ENCODE measurements at places on chromosomes 2 and 18.

DNA sequence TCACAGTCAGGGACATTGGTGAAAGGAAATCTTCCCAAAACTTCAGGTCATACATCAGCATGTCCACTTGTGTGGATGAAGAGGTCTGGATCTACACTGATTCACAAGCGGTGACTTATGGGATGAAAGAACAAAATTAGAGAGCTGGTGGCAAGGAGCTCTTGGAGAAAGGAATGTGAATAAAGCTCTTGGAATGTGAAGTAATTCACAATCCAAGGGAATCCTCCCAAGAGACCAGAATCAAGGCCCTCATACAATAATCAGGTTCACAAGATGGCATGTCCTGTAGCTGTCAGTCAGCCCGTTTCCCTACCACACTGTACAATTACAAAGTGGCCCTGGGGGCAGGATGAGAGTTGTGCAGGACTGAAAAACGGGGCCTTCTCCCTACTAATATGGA, 96.2 kb downstream of the MRPS9 start:
- no peak for DNase-seq

- DNase-seq = no peak
Observed at GRCh38 chr18:8841781-8842485, 136.6 kb downstream of the MTCL1 start.

DNA sequence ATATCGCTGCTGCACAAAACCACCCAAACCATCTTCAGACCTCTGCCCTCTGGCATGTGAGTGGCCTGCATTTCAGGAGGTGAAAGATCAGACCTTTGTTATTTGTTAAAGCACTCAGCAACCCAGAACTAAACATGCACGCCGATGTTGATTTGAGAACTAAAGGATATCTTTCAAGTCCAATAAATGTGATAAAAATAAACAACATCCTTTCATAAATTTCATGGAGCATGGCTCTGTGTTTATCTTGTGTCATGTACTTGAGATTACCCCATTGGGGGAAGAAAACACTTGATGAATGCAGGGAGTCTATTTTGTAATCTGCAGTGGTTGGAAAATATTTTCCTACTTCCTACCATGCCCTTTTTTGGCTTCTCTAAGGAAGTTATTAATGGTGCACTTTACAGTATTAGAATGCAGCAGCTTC, 70.8 kb upstream of the GATA6 start:
- no peak for DNase-seq

DNA sequence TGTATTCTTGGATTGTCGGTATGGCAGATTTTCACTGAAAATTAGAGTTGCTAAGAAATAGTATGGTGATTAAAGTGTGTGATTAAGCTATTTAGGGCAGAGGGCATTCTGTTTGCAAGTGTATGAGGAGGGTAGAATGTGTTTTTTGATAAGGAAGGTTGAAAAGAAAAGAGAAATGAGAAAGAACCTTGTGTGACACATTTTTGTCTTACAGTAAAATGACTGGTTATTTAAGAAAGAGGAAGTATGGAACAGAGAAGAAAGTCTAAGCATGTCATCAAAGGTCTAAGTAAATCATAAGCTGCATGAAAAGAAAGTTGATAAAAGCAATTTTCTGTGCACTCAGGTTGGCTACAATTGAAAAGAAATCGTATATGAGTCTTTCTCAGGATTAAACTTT, 5.2 kb upstream of the RSAD2 start:
- DNase-seq = no peak

DNA sequence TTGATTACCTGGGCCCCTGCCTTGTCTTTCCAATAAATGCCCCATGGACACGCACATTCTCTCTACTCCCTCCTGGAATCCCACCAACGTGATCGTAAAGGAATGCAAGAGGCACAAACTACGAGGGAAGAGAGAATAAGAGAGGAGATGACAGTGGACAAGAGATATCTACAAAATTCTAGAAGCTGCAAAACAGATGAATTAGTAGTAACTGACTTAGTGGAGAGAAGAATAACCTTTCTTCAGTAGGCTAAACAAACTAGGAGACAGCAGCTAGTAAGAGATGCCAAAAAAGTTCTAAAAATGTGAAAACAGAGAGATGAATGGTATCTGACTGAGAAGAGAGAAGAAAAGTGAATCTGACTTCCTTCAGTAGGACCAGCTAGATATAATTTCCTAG, 43.5 kb upstream of the MYCN start:
- no peak for DNase-seq

- DNase-seq = no peak
Observed at GRCh38 chr18:59502274-59503175, 143.5 kb upstream of the LMAN1 start.

DNA sequence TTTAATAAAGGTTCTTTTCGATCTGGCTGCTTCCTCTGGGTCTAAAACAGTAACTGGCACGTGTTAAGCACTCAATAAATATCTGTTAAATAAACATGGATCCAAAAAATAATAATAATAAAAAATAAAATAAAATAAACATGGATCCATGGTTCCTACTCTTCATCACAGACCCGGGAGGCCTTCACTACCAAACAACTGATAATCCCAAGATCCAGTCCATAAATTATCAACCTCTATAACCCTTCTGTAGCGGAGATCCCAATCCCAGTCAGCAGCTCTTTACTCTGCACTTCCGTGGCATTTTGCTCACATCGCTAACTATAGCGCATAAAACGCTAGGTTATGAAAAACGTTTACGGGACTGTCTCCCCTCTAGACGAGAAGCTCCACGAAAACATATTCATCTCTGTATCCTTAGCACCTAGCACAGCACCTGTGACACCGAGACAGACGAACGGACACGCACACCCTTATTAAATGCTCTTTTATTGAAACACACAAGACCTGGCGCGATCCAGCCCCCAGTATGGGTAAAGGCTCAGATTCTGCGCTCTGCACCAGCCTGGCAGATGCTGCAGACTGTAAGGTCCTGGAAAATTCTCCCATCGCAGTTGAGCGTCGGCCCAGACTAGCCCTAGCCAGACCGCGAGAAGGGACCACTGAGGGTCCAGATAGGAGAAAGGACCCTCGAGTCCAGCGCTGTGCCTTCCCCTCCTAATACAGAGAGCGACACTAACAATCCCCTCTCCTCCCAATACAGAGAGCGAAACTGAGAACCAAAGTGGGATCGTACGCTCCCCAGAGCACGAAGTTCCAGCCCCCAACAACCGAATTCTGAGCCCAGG, 770 bp downstream of the NBAS start:
- no peak for DNase-seq

- DNase-seq = no peak
Observed at GRCh38 chr2:234725528-234726264, 226.1 kb upstream of the SH3BP4 start.

GRCh38 chr18:73859837-73860397, 287.7 kb downstream of the FBXO15 start:
- no peak for DNase-seq

DNA sequence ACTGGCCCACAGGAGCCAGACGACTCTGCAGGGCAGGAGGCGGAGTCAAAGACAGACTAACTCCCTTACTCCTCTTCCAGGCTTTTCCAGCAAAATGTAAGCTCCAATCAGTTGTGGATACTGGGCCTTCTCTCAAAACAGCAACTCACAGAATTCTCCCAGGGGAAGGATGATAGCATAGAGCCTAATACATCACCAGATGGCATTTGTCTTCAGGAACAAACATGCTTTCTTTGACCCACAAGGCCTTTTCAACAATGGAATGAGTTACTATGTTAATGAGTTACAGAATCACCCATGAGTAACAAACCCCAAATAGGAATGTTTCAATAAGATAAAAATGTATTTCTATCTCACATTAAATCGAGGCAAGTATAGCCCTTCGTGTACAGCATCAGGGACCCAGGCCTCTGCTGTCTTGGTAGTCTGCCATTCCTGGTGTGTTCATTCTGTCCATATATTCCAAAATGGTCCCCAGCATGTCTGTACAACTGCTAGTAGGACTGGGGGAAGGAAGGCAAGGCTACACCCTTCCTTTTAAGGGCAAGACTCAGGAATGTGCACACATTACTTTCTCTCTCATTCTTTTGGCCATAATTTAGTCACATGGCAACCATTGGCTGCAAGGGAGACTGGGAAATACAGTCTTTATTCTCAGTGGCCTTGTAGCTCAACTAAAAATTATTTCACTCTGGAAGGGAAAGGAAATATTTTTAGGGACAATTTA, 76.4 kb downstream of the BOD1L2 start:
- no peak for DNase-seq

GRCh38 chr2:10208736-10209135, 86.2 kb downstream of the RRM2 start:
- DNase-seq = no peak

All from activated T-helper 9 cell treated with anti-CD3 and anti-CD28 coated beads, Interleukin-2, amount 50 U/mL, for 16 hours (primary cell).